ENCODE measurements at places on chromosomes 12 and 14.

DNA sequence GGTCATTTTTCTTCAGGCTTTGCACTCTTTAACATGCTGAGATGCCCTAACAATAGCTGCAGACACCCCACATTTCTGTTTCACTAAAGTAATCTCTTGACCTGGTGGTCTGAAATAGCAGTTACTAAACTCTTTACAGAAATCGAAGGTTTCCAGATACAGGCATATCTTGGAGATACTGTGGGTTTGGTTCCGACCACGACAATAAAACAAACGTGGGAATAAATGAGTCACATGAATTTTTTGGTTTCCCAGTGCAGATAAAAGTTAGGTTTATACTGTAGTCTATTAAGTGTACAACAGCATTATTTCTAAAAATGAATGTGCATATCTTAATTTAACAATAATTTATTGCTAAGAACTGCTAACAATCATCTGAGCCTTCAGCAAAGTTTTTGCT is 208.7 kb downstream of the EGLN3 start:
- no peak for DNase-seq

DNA sequence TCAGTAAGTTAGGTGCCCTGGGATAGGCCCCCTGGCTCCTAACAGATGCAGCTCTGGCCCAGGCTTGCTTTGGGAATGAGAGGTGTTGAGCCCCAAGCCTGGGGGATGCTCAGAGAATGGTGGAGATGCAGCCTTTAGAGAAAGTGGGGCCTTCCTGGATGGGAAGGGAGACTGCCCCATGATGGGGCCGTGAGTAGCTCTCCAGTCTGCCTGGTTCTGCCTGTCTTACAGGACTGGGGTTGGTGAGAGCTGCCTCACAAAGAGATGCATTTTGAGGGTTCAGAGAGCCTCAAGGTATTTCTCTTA is 523 bp upstream of the VRTN start:
- no peak for DNase-seq

GRCh38 chr14:83992857-83993256 is 1537.1 kb upstream of the FLRT2 start:
- no peak for DNase-seq

- DNase-seq: no peak
Observed at GRCh38 chr14:91202234-91202974, 42.1 kb downstream of the GPR68 start.

DNA sequence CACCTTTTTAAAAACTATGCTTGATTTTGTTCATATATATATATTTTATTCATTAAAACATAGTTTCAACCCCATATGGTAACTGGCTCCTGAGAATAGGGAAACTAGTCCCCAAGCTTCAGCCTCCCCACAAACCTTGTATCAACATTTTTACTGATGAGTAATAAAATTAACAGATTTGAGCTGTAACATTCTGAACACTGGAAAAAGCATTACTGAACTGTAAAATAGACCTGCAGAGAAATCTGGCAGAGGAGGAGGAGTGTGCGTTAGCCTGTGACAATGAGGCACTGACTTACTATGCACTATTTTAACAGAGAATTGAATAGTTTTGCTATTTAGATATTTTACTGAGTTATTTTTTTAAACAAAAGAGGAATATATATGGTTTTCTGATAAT is 43.1 kb downstream of the FRS2 start:
- no peak for DNase-seq

DNA sequence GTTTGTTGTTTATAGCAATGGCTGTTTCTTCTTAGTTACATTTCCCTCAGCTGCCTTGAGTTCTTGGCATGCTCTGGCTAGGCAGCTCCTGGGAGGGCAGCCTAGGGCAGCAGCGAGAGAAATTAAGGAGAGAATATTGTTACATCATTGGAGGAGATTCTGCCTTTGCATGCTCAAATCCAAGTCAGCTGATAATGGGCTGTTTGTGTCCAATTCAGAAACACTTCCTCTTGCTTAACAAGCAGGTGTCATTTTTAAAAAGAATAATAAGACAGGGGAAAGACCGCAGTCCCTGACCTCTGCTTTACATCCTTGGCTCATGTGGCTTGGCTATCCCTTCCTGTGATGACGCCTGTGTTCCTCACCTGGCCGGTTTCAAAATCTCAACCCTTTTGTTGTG is 76.9 kb downstream of the ESR2 start:
- DNase-seq: no peak

- DNase-seq: no peak
Observed at GRCh38 chr14:94936401-94936892, 166.5 kb upstream of the GSC start.

GRCh38 chr14:56115976-56116893 is 2.0 kb upstream of the PELI2 start:
- DNase-seq: no peak

- no peak for DNase-seq
Observed at GRCh38 chr12:29616664-29617406, 119.3 kb upstream of the OVCH1 start.

GRCh38 chr12:89838833-89839232 is 130.2 kb upstream of the ATP2B1 start:
- DNase-seq: no peak

GRCh38 chr14:106530423-106531107 is 1004.2 kb downstream of the TMEM121 start:
- DNase-seq: no peak

GRCh38 chr14:22600027-22600426 is 1.9 kb downstream of the ABHD4 start:
- DNase-seq: no peak

DNA sequence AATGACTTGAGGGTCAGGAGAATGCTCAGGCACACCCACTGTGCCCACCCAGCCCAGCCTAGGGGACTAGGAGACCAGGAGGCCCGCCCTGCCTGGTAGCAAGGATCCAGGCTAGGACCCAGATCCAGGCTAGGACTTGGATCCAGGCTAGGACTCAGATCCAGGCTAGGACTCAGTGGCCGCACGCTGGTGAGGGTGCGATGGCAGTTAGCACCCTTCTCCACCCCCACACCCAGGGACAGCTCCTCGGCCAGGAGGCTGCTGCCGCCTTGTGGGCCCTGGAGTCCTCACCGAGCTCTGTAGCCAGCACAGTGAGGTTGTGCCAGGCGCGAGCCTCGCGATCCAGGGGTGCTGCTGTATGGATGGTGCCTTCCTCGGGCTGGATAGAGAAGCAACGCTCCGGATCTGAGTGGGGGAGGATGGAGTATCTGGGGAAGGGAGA is 5.1 kb downstream of the CDH24 start:
- DNase-seq: no peak

- DNase-seq: peak; percentile 31
Observed at GRCh38 chr12:95385246-95386035, 88.5 kb upstream of the METAP2 start.

DNA sequence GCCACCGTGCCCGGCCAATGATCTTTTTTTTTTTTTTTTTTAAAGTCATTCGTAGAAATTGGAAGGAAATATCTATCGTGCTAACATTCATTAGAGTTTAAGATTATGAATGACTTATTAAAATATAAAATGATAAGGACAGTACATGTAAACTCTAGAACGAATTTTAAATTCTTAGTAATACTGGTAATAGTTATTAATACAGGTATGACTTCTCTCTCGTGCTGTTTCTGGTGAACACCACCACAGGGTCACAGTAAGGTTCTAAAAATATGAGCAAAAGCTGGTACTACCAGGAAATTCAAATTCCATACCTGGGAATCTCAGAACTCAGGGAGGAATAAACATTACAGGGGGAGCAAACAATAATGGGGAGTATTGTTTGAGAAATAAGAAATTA is 26.2 kb downstream of the WNK1 start:
- no peak for DNase-seq

DNA sequence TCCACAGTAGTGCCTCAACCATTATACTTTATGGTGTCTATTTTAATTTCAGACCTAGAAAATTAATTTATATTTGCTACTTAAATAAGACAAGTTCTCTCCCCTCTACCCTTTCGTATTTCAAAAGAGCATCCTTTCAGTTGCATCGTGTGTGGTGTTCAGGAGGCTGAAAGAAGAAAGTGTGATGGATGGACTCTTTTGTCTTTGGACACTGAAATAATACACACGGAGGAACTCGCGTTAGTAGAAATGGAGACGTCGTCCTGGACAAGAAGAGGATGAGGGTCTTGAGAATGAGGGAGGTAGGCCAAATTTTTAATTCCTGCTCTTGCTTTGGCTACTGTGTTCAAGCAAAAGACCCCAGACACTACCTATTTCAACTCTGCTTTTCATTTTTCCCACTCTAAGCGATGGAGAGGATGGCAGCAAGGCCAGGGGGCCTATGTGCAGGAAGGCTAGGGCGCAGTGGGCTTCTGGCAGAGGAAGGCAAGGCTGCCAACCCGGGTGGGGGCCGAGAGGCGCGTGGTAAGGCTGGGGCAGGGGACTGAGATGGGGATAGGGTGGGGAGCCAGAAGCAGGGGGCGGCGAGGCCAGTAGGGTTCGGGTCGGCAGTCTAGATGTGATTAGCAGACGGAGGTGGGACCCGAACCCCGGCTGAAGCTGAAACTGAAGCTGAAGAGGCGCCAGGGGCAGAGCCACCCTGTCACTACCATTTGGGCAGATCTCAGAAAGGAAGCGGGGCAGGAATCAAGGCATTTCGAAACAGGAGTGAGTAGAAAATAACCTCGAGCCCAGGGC is 722 bp downstream of the TMED8 start:
- DNase-seq: no peak

DNA sequence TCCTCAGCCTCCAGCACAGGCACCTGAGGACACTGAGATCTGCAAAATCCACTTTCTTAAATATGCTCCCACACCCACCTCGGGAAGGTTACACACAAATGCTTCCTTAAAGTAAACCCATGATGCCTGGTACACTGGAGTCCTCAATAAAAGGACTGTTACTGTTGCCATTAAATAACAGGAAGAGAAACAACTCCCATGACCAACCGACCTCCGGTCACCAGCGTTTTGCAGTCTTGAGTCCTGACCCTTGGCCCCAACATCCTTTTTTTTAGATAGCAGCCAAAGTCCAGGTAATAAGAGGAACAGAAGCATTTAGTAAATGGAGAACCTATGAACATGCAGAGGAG is 42.4 kb downstream of the ITPK1 start:
- no peak for DNase-seq

DNA sequence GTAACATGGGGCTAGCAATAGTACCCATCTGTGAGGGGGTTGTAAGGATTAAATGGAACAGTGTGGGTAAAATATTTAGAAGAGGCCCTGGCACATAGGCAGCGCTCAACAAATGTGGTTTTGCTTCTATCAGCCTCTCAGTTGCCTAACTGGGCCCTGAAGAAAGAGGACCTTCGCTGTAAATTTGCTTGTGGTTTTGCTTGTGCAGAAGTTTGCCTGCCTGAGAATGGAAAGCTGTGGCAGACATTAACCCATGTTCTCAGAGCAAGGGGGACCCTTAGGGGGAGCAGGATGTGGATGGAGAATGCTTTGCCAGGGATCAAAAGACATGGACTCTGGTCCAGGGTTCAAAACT is 160.1 kb downstream of the BRMS1L start:
- no peak for DNase-seq

- no peak for DNase-seq
Observed at GRCh38 chr14:105021656-105022275, 883 bp upstream of the CDCA4 start.

DNA sequence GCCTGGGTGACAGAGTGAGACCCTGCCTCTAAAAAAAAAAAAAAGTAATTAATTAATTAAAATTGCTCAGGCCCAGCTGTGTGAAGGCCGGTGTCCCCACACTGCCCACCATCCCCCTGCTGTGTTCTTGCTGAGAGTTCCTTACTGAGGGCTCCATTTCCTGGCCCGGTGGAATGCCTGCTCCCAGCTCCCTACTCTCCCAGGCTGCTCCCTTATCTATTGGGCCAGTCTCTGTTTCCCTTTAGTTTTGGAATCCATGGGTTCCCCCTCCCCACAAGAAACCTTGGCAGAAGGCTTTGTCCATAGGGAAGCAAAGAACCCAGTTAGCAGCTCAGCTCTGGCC is 19.0 kb downstream of the MLXIP start:
- no peak for DNase-seq

GRCh38 chr14:92785667-92786426 is 8.3 kb upstream of the GOLGA5 start:
- DNase-seq: no peak

DNA sequence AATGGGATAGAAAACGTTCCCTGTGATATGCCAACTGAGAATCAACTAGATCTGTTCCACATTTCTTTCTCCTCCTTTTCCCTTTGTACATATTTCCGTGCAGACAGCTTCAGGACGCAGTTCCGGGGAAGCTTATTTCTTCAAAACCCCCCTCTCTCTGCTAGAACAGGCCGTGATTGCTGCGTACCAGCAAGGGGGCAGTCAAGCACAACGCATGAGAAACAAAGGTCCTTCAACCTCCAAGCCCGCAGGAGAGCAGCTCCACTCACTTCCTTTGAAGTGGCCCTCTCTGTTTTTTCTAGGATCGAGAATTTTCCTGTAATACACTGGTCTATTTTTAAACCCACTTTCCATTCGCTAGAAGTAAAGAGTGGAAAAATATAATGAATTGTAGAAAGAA is 80.8 kb downstream of the ZNF664 start:
- peak; percentile 60 for DNase-seq

DNA sequence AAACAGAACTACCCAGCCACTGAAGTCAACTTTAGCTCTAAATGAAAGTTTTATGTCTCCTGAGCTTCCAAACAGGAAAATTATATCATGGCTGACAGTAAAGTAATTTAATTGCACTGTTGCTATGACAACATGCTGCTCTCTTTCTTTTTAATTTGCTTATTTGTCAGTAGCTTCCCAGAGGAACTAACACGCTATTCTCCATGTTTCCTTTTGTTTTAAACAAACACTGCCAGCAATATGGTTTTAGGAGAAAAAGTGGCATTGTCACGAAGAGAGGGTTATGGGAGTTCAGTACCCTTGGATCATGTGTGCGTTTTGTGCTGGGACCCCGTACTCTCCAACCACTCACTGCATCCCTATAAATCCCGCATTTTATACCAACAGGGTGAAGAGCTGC is 1.9 kb downstream of the FOXN3 start:
- no peak for DNase-seq

DNA sequence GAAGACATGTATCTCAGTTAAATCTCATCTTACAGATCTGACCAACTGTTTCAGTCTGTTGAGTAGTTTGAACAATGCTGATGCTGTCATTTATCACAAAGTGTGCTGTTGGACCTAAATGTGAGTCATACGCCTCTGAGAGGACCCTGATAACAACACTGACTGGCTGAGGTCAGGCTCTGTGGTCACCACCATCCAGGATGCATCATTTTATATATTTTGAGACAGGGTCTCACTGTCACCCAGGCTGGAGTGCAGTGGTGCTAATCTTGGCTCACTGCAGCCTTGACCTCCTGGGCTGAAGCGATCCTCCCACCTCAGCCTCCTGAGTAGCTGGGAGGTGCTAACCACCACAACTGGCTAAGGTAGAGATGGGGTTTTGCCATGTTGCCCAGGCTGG is 181.0 kb upstream of the RGS6 start:
- no peak for DNase-seq

DNA sequence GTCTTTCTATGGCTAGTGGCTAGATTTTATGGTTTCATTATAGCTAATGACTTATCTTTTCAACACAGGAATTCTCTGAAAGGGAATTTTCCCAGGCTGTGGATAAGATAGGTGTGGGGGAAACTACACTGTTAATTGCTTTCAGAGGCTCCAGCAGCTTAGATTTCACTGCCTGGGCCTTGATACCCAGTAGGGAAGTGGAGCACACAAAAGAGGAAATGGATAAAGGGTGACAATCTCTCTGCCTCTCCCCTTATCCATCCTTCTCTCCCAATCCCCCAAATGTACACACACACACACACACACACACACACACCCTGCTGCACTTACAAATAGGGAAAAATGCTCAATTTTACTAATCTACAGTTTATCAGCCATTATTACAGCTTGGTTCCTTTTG is 19.1 kb downstream of the SIX4 start:
- no peak for DNase-seq

GRCh38 chr12:43289426-43289801 is 262.6 kb downstream of the ADAMTS20 start:
- DNase-seq: no peak

- DNase-seq: no peak
Observed at GRCh38 chr14:67994531-67994930, 175.0 kb downstream of the RAD51B start.
